ENCODE measurements at places on chromosomes 12 and 14.

DNA sequence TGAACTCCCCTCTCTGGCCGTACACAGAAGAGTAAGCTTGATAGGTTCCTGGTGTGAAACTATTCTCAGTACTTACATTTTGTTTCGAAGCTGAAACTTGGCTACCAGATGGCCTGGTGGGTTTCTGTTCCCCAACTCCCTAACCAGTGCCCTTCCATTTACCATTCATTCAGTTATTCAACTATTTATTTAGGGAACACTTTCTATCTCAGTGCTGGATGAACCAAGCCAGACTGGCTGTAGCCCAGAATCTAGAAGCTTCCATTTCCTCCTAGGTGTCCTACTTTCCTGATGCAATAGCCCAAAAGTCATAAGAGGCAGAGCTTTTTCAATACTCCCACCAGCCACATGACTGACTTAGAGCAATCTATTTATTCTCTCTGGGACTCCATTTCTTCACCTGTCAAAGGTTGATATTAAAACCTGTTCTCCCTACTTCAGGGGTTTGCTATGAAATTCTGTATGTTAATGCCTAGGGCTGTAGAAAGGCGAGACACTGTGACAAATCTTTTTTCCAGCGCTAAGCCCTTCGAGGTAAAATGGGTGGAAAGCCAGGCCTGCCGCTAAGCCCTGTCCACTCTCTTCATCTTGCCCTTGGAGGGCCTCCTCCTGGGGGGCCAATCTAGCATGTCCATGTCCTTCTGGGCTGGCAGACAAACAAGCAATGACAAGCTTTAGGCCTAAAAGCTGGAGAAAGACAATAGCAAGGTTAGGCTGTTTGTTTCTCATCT lies 8.1 kb upstream of the IRF2BPL start:
- DNase-seq = no peak

GRCh38 chr12:57086493-57087009 lies 2.4 kb upstream of the NAB2 start:
- DNase-seq = no peak

GRCh38 chr14:51079489-51079888 lies 15.4 kb downstream of the TRIM9 start:
- no peak for DNase-seq

DNA sequence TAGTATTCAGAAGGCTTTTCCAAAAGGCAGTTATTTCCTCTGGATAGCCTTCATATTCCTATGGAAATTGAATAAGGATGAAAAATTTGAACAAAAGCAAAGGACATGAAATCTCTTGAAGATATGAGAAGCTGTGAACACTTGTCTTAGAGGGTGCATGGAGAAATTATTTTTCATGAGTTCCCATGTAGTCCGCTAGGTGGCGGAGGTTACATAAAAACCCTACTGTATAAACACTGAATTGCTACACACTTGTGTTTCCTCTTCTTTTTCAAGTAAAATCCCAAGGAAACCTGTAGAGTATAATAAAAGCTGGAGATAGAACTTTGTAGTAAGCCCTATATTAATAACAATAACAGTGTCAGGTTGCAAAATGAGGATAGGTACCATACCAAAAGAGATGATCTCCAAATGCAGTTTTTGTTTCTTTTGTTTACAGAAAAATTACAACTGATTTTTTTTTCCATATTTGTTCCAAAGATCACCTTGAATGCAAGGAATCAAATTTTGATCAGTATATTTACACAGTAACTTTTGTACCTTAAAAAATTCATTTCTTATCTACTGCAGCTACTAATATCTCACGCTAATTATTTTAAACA lies 37.8 kb upstream of the OR4E1 start:
- peak; percentile 11 for DNase-seq

DNA sequence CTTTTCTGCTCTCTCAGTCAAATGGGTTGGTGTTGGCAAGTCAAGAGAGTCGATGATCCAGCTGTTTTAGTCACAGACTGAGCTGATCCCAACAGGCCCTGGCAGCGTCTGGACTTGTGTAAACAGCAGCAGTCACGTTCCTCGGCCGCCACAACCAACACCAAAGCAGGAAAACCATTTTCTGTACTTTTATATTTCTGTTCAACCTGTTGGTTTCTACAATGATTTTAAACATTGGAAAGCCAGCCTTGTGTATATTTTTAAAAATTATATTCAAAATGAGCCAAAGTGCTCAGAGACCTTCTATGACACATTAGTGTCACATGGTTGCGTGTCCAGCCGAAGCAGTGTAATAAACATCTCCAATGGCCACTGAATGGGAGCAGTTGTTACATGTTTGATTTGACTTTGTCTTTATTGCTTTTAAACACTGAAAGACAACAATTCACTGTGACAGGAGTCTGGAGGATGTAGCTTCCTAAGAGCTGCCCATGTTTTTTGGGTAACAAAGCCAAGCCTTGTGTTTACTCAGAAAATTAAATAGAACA lies 5.9 kb upstream of the SIVA1 start:
- no peak for DNase-seq

GRCh38 chr12:118773956-118774723 lies 207.2 kb upstream of the SRRM4 start:
- no peak for DNase-seq

DNA sequence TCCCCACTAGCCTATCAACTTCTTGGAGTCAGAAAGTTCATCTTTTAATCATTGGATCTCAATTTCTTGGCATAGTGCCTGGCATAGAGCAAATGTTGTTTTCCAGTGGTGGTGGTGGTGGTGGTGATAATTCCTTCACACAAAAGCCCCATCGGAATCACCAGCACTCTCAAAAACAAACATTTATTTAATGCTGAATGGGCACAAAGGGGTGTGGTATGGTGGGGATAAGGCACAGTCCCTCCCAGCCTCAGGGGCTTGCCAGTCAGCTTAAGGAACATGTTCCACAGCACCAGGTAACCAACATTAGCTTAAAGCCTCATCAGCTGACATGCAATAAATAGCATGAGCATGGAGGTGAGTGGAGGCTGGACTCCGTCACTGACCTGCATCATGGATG lies 56.6 kb downstream of the KCNK10 start:
- no peak for DNase-seq

DNA sequence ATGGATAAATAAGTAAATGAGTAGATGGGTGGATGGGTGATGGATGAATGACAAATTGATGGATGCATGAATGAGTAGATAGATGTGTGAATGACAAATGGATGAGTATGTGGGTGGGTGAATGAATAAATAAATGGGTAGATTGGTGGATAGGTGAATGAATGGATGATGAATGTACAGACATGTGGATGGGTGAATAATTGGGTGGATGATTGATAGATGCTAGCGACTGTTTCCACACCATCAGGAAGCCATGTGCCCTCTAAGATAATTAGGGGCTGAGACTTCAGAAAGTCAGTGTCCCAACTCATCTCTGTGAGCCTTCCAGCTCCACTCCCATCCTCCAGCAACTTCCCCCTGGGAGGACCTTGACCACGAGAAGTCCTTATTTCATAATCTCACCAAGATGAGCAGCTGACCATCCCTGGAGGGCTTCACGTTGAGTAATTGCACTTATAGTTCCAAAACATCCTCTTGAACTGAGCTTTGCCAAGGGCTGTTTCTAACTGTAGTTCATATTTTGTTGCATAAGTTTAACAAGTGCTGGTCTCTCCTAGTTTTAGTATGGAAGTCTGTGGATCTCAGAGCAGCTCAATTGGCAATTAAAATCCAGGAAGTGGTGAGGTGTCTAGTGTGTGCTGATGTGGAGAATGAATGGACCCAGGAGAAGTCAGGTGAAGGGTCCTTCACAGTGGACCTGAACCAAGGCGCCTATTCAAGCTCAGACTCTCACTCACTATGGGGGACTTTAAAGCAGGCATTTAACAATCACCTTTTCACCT lies 295.7 kb downstream of the ADGRD1 start:
- DNase-seq = no peak

All from dermis microvascular lymphatic vessel endothelial cell (primary cell).